DMS 273 treated with DMSO at 0.1 percent for 48 hours (cell line): ENCODE measurements at places on chromosomes 2 and 18.

DNA sequence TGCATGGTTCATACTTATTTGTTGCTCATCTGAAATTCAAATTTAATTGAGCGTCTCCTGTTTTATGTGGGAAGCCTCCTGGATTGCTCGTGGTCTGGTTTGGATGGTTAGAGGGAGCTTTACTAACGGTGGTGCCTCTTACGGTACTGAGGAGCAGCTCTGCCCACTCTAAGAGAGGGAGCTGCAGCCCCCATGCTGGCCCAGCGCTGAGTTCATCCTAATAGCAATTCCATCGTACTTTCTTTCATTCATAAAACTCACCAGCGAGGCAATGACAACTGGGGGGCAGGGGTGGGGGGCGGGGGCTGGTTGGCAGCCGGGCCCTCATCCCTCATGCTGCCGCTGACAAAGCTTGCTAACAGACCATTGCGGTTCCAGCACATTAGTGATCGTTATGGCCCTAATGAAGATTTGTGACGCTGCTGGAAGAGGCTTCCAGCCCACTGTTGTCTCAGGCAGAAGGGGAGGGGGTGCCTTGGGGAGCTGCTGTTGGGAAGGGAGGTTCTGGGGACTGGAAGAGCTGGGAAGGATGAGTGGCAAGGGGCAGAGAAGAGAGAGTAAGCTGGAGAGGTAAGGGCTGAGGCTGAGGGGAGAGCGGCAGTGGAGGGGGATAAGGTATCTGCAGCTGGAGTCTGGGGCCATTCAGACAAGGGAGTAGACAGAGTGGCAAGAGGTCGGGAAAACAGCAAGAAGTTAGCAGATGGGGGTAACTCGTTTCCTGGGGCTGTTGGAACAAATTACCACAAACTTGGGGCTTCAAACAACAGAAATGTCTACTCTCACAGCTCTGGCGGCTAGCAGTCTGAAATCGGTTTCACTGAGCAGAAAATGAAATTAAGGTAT is 238.1 kb downstream of the LPIN1 start:
- no peak for DNase-seq

GRCh38 chr18:33495278-33495677 is 54.8 kb upstream of the CCDC178 start:
- DNase-seq: no peak

DNA sequence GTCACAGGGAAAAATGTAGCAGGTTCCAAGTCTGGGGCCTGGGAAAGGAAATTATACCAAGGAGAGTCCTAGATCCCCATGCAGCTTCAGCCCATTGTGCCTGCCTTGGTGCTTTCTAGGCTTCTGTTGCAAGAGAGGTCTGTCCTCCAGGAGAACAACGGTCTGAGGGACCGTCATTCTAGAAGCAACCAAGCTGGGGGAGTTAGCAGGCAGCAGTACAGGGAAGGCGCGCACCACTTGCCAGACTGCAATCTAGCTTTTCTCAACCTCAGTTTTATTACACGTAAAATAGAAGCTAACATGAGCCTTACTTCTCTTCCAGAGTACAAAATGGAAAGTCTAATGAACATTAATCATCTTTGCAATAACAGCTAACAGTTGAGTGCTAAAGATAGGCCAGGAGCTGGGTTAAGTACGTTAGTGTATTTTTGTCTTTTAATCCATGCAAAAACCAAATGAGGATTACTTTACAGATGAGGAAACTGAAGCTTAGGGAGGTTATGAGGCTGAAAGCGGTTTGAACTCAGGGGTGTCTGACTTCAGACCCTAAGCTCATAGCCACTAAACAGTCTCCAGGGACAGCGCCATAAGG is 1.9 kb downstream of the TCF23 start:
- DNase-seq: no peak

GRCh38 chr2:7881466-7881865 is 800.4 kb upstream of the ID2 start:
- no peak for DNase-seq

DNA sequence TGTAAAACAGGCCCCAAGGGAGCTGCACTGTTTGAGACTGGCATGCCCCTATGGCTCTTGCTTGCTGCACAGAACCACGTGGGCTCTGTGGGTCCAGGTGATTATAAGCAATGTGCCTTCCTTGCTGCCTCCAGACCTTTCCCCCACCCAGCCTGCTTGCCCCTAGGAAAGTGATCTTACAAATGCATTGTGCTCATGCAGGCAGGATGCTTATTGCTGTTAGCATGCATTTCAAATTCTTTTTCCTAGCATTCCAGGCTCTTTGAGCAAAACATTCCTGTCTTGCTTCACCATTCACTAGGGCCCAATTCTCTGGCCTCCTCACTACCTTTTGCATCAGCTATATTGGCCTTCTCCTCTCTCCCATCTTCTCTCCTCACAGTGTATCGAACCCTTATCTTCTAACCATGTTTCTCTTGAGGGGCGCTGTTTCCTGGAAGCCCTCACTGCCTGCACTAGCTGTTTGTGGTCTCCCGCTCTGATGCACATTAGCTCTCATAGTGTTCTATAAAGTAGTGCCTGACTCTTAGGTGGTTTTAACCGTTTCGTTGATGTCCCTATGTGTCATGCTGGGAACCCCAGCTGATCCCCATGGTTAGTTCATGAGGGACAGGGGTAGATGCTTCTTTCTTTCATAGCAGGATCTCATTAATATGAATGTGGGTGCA is 152.9 kb upstream of the EPAS1 start:
- DNase-seq: no peak

DNA sequence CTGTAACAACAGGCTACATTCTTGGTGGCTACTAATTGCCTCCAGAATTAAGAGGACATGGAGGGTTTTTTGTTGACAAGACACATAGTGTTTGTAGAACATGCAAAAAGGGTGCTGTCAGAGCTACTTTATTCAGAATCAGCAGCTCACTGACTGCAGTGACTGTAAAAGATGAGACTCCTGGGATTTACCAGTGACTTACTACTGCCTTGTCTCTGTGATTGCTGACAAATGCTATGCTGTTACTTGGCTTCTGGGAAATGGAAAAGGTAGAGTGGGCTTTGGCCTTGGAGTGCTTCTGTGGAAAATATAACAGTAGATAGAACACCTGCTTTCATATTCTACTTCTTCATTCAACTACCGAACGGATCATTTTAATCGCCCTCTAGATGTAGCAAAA is 47.8 kb downstream of the GREB1L start:
- DNase-seq: no peak

DNA sequence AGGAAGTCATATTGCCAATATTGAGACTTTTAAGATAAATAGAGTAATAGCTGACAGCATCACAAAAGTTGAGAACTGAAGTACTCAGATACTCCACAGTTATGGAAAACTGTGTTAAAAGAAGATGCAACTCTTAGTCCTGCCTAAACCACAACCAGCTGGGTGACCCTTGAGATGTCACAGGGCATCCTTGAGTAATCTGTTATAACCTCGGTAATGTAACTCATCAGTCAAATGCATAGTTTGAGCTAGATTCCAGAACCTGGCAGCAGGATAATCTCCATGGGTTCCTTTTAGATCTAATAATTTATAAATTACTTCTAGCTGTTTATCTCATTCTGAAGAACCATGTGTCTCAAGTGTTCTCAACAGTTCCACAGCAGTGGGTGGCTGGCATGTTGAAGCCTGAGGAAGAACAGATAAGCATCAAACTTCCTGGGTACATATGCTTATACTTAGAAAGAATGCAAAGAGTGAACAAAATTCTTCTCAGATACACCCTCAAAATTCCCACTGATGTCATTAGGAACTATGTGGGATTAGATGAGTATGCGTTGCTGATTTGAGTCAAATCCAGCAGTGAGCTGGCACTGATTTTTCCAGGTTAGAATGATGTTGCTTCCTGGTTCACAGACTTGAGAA is 304.1 kb upstream of the ERBB4 start:
- DNase-seq: no peak

- no peak for DNase-seq
Measured at GRCh38 chr2:233368756-233369155, 14.5 kb downstream of the DGKD start.

DNA sequence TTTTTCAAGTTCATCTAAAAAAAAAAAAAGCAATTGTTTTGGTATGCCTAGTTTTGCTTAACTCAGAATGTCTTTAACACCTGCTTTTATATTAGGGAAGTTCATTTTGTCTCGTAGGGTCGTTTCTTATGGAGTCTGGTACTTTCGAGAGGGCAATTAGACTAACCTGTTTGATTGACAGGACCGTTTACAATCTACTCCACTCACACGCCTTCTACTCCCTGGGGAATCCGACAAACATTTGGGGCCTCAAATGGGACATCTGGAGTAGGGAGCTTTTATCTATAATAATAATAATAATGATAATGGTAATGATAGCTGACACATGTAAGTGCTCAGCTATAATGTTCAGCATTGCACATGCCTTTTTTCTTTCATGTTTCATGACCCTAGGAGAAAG is 261.6 kb upstream of the RASGRP3 start:
- peak; percentile 17 for DNase-seq

DNA sequence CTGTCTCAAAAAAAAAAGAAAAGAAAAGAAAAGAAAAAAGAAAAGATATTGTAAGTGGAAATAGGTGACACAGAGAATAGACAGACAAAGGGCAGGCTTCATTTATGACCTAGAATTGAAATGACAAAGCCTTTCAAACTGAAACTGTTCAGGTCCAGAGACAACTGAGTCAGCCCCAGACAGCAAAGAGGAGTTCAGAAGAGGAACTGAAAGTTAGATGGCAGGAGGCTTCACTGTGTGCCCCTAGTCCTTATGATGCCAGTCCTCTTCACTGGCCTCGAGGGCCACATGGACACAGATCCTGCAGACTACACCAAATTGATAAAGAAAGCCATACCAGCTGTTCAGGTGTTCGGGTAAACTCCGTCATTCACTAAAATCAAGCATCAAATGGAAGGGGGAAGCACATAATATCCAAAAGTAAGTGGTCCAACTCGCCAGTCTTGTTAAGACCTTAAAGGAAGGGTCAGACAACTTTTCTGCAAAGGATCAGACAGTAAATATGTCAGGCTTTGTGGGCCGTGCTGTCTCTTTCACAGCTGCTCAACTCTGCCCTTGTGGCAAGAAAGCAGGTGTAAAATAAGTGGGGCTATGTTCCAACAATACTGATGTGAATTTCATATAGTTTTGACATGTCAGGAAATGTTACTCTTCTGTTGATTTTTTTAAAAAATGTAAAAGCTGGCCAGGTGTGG is 231.9 kb upstream of the MGAT5 start:
- no peak for DNase-seq

DNA sequence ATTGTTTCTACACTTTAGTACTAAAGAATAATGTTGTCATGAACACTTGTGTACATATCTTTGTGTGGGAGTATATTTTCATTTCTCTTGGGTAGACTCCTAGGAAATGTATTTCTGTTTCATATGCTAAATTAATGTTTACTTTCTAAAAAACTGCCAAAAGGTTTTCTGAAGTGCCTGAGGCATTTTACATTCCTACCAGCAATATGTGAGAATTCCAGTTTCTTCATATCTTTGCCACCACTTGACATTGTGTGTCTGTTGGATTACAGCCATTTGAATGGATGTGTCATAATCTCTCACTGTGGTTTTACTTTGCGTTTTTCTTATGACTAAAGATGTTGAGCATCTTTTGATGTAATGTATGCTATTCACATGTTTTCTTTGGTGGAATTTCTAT is 428.2 kb upstream of the KCNH7 start:
- no peak for DNase-seq

- no peak for DNase-seq
Measured at GRCh38 chr2:146927080-146927711, 917.6 kb upstream of the ACVR2A start.

GRCh38 chr2:15634846-15635490 is 43.3 kb downstream of the DDX1 start:
- no peak for DNase-seq

- no peak for DNase-seq
Measured at GRCh38 chr2:31112544-31112943, 25.7 kb downstream of the GALNT14 start.

DNA sequence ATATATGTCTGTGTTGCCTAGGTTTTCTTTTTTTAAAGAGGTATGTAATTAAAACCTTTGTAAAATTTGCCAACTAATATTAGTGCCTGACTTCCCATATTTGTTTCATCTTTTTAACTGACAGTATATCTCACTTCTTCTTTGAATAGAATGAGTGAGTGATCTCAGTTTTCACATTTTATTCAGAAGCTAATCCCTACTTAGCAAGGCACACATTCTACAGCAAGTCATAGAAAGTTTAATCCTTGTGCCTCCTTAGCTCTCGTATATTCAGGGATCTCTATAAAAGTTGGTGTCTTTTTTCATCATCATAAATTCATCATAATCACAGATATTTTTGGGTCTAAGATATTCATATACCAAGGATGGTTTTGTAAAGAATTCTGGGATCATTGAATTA is 66.6 kb downstream of the RIF1 start:
- no peak for DNase-seq

DNA sequence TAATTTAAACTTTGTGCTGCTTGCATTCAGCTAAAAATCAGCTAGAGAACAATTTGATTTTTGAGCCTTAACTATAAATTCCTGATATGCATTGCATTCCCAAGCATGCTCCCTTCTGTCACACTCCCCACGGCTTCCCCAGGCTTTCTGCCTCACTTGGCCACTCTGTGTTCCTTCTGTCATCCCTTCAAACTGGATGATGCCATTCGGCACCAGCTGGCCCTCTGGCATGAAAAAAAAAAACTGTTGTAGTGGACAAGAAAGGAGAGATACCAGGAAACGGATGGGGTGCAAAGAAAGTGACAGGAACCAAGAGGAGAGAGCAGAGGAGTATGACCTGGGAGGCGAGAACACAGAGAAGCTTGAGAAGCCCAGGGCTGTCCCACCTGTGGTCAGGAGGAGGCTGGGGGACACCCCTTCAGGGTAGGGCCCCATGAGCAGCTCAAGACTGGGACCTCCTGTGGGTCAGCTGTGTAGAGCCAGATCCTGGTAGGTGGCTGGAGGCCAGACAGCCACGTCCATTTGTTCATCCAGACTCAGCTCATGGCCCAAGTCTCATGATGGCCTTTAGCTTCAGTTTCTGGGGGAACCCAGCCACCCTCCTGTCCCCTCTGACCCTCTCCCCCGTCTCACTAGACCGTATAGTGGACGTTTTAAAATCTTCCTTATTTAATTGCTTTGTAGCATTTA is 211.8 kb downstream of the GBX2 start:
- no peak for DNase-seq

DNA sequence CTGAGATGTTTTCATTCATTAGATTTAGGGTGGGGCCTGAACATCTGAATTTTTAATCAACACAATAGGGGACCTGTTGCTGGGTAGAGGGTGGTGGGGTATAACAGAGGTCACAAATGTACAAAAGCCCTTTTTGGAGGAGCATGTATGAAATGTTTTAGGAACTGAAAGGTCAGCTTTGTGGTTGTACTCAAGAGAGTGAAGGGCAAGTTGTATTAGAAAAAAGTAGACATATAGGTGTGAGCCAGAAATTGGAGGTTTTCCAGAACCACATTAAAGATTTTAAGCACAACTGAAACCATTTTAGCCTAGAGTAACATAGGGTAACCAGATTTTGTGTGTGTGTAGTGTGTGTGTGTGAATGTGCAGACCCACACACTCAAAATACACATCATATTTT is 62.3 kb downstream of the PTPRM start:
- DNase-seq: no peak

DNA sequence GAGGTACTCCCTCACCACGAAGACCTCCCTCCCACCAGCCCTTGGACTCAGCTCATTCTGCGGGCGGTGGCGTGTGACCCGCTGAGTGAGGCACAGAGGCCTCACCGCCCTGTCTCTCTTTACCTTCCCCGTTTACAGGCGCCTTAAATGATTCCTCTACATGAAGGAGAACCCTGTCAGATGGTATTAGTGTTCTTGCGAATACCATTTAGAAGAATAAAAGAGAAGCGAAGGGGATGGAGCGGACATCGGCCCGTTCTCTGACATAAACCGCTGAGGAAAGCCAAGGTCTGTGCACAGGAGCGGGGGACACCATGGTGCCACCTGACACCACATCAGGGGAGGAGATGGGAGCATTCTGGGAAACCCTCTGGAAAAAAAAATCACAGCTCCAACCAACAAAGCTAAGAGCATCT is 179.8 kb downstream of the HDAC4 start:
- no peak for DNase-seq
